ENCODE measurements at places on chromosomes 5 and 9.

- H3K27me3 ChIP-seq: no peaks in the 10 kb centered on the region
- peaks cover 62% of the 10 kb centered on the region for H3K4me1 ChIP-seq
- H3K27ac ChIP-seq: peak overlapping the region; percentile 71
- H3K36me3 ChIP-seq: peaks cover 14% of the 10 kb centered on the region
These were observed 6.0 kb downstream of the STOM start for GRCh38 chr9:121364077-121364476.

DNA sequence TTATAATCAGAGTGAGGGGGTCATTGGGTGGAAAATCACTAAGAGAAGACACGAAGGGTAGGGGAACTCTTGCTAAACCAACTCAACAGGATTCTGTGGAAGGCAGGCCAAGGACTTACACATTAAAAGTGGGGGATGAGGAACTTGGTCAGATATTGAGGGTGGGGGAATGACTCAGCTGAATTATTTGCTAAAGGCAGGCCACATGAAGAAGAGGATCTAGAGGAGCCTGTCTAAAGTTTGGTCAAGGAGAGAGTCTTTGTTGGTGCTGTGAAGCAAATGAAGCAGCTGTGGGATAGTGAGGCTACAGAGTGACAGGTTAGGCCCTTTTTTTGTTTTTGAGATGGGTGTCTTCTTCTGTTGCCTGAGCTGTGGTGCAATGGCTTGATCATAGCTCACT is 63.9 kb upstream of the SPRY4 start:
- H3K36me3 ChIP-seq: no peaks in the 10 kb centered on the region
- H3K4me3 ChIP-seq: no peak overlapping the region
- H3K4me1 ChIP-seq: no peaks in the 10 kb centered on the region
- H3K27me3 ChIP-seq: peaks cover 25% of the 10 kb centered on the region

DNA sequence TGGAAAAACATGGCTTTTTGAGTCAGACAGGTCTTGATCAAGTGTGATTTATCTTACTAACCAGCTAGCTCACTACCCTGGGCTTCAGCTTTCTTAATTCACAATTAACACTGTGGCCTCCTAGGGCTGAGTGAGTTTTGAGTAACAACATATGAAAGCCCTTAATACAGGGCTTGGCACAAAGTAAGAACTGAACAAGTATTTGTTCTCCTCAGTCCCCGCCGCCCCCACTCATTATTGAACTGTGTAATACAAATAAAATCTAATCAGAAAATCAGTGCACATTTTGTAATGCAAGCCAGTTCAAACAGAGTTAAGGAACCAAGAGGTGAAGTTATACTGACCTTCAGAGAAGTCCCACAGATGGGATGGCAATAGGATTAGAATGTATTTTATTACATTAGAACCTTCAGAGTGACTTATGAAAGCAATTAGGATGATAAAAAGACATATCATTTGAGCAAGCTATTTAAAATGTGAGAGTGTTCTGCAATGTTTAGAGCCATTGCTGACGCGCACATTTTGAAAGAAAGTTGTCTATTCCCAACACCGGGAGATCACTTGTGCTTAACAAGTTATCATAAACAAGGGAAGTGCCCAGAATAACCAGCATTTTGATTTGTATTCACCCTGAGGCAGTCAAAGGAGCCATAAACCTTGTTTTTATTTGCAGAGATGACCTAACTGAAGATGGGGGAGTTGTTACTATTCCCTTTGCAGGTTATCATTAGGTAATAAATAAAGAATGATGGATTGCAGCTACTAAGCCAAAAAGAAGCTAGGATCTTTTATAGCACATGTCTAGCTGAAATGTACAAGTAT is 19.4 kb downstream of the ADAMTS16 start:
- no peak for DNase-seq
- H3K36me3 ChIP-seq: peaks cover 1% of the 10 kb centered on the region
- H3K27me3 ChIP-seq: no peaks in the 10 kb centered on the region
- no peak overlapping the region for H3K27ac ChIP-seq
- no peak overlapping the region for H3K4me3 ChIP-seq

DNA sequence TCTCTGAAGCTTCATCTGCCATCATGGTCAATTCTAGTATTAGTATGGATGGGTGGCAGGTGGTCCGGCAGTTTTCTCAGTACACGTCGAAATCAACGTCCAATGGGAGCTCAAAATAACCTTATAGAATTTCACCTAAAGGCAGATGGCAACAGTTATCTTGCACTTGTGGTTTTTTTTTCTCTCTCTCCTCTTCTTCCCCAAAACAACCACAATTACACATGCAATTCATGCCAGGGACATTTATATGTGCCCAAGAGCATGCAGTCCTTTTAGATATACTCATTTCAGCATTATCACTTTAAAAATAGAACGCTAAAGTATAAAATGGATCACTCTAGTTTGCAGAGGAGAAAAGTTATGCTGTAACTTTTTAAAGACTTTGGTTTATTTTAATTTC is 1428.9 kb upstream of the WWC1 start:
- no peaks in the 10 kb centered on the region for H3K27me3 ChIP-seq
- no peak overlapping the region for H3K4me3 ChIP-seq
- no peak overlapping the region for H3K27ac ChIP-seq
- no peak for DNase-seq
- H3K36me3 ChIP-seq: no peaks in the 10 kb centered on the region
- H3K4me1 ChIP-seq: no peaks in the 10 kb centered on the region

- peak overlapping the region; percentile 84 for H3K27ac ChIP-seq
- no peaks in the 10 kb centered on the region for H3K27me3 ChIP-seq
- peaks cover 37% of the 10 kb centered on the region for H3K36me3 ChIP-seq
- peak overlapping the region; percentile 71 for H3K4me3 ChIP-seq
- H3K4me1 ChIP-seq: peaks cover 84% of the 10 kb centered on the region
These were observed 7.8 kb downstream of the RAPGEF1 start for GRCh38 chr9:131732061-131732526.
